ENCODE measurements at places on chromosomes 1 and 21. TPM values are rescaled to one million over a fixed set of nuclear protein-coding genes. Genes with fewer than 3 reads are reported as not detected.

DNA sequence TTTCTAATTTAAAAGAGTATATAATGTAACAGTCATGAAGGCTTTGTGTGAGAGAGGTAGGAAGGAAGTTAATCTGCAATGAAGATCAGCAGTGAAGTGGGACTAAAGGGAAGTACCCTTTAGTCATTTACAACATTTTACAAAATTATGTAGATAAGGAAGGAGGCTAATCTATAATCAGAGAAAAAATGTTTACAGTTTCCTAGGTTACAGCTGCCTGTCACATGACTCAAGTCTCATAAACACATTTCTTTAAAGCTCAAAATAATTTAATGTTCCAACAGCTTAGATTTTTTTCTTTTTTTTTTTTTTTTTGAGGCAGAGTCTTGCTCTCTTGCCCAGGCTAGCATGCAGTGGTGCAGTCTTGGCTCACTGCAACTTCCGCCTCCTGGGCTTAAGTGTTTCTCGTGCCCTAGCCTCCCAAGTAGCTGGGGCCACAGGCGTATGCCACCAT lies 26.2 kb upstream of the CAP1 start:
- H3K27ac ChIP-seq: no peak overlapping the region
- no peaks in the 10 kb centered on the region for H3K27me3 ChIP-seq
- DNase-seq: no peak
- H3K4me3 ChIP-seq: no peak overlapping the region
- H3K36me3 ChIP-seq: no peaks in the 10 kb centered on the region

Gene CNST
- 44.0 TPM for total RNA-seq

DNA sequence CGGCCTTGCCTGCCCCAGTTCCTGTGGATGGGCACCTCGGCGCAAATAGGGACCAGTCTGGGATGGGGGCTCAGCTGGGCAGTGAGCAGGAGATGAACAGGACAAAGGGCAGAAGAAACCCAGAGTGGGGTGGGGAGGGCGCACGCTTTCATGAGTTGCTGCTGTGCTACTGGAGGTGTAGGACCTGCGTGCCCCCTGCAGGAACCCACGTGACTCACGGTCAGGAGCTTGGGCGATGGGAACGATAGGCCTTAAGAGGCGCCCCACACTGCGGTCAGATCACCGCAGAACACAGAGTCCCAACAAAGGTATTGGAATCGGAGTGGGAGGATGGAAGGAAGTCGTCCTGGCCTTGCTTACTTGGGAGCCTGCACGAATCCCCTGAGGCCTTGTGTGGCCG lies 17.2 kb downstream of the PRDM15 start:
- H3K4me3 ChIP-seq: no peak overlapping the region
- H3K27ac ChIP-seq: no peak overlapping the region
- no peaks in the 10 kb centered on the region for H3K4me1 ChIP-seq
- no peak for DNase-seq
- H3K36me3 ChIP-seq: no peaks in the 10 kb centered on the region

DNA sequence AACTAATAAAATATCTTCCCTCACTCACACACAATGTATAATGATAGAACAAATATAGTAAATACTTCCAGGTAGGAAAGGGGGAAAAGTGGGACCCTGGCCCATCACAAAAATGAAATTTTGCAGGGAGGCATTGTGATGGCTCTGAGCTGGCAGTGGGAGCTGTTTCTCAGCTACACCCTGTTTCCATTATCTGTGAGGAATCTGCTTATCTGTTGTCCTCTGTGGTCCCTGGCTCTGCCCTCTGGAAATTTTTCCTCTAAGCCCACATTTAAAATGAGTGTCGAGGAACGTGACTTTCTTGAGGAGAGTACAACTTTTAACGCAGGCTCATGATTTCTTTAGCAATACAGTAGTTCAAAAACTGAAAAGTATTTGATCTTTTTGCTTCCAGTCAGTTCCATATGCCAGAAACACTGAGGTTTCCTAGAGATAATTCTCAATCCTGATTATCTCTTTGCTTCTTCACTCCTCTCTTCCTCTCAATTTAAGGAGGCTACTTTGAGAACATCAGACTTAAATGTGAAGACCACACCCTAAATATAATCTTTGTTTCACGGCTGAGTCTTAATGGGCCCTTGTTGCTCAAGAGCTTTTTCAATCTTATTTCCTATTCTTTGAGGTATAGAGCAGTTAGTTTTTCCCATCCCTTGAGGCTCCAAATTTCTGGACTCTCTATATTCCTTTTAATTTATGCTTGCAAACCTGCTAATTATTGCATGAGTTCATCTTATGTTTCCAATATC lies 5.0 kb upstream of the EEIG2 start:
- DNase-seq: no peak
- no peak overlapping the region for H3K4me3 ChIP-seq
- no peaks in the 10 kb centered on the region for H3K27me3 ChIP-seq
- H3K36me3 ChIP-seq: no peaks in the 10 kb centered on the region
- no peak overlapping the region for H3K27ac ChIP-seq
- peaks cover 7% of the 10 kb centered on the region for H3K4me1 ChIP-seq

Gene FCRL2
- 10.8 TPM for total RNA-seq

Gene PDC
- total RNA-seq: not detected

GRCh38 chr1:35893051-35893879 lies 10.3 kb downstream of the AGO1 start:
- H3K27me3 ChIP-seq: no peaks in the 10 kb centered on the region
- no peak overlapping the region for H3K27ac ChIP-seq
- no peak for DNase-seq
- H3K36me3 ChIP-seq: no peaks in the 10 kb centered on the region
- H3K4me3 ChIP-seq: no peak overlapping the region
- H3K4me1 ChIP-seq: no peaks in the 10 kb centered on the region

Measured in transverse colon (tissue), 4 donors.